ENCODE measurements at places on chromosomes 7 and 10. TPM values are rescaled to one million over a fixed set of nuclear protein-coding genes. Genes with fewer than 3 reads are reported as not detected.

The ACTR3C gene
- total RNA-seq, result 2.3 TPM

The CPA2 gene
- total RNA-seq, result not detected

The GHRHR gene
- total RNA-seq, result not detected

The AKR1C4 gene
- total RNA-seq, result not detected

The OPALIN gene
- total RNA-seq, result not detected

The FBXO24 gene
- total RNA-seq, result 0.89 TPM

The AOAH gene
- 0.38 TPM for total RNA-seq

The GNGT1 gene
- total RNA-seq, result not detected

The GNAT3 gene
- total RNA-seq, result not detected

The ANXA8 gene
- total RNA-seq, result 2.8 TPM

The EBLN1 gene
- not detected for total RNA-seq

The GBX1 gene
- total RNA-seq, result not detected

The GOLGA7B gene
- total RNA-seq, result under 0.01 TPM

The GATA3 gene
- 0.76 TPM for total RNA-seq

The SYCE1 gene
- total RNA-seq, result not detected

The LRRC61 gene
- 21.7 TPM for total RNA-seq

The PRKCQ gene
- 0.65 TPM for total RNA-seq

The CAV1 gene
- 69.3 TPM for total RNA-seq

The TYW1B gene
- total RNA-seq, result 0.76 TPM

The FGFR2 gene
- 0.16 TPM for total RNA-seq

The INA gene
- 2.9 TPM for total RNA-seq

The CHRM2 gene
- total RNA-seq, result 2.9 TPM
